D721Med (cell line): ENCODE measurements at places on chromosomes 1 and 21.
A peak's percentile ranks its signal among the peaks of the same experiment; 100 is the strongest.

GRCh38 chr1:24898152-24898908 lies 31.7 kb downstream of the RUNX3 start:
- DNase-seq, result no peak

DNA sequence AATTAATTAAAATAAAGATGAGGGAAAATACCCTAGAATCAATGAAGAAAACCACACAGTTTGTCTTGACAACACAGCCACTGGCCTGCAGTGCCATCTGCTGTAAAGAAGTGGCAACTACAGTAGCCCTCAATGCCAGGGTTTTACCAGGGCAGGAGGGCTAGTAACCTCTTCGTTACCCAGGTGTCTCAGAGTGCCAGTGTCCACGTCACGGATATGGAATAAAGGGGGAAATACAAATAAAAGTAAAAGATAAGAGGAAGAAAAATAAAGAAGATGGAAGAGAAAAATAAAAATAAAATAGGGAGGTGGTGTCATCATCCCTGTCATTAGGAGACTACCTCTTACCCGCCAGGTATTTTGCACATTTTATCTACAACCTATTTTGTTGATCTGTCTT lies 14.2 kb upstream of the SLC44A3 start:
- no peak for DNase-seq

DNA sequence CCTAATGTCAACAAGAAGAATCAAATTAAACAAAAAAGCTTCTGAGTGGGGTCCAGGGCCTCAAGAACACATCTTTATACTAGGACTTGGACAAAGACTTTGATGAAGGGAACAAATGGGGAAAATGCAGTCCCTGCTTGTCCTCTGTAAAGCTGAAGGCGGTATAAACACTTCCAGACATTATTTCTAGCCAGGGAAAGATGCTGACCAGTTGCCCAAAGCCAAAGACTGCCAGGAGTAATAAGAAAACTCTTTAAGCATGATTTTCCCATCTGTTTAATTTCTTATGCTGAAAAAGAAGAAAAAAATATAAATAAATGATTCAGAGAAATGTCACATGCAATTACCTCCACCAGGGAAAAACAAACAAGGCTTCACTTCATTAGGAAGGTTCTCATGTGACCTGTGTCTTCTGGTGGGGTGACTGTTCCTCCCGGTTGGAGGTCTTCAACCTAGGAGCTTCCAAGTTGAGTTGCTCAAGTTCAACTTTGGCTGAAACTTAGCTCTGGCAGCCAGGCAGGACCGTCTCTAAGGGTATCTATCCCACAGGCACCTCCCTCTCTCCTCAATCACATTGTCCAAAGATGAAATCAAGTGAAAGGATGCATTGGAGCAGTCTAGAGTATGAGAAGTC lies 65.2 kb upstream of the KCNE2 start:
- no peak for DNase-seq

DNA sequence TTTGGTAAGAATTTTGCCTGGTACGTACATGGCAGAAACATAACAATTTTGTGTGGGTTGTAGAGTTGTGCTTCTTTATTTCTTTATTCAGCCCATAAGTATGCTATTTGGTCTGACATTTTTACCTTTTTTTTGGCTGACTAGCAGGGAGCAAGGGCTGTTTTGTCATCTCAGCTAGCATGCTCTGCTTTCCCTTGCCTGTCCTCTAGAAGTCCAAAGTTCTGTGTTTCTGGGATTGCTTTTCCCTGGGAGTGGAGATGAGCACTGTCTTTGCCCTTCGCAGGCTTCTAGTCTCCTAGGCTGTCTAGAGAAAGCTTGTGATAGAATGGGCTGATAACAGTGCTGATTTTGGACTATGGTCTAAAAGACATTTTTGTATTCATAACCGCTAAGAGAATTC lies 7.5 kb downstream of the UCK2 start:
- no peak for DNase-seq

DNA sequence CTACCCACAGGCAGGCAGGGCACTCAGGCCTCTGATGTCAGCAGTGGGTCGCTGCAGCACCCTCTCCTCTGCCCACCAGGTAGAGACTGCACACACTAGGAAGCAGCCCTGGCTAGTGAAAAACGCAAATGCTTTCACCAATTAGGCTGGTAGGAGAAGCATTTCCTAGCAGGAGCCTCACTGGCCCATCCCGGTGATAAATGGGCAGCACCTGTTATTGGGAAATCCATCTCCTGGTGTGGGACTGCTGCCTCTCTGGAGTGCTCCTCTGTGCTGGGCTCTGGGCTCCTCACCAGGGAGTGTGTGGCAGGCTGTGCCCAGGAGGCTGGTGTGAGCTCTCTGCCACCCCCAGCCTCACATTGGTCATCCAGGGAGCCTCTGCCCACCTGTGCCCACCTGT lies 28.6 kb downstream of the LRP8 start:
- DNase-seq, result no peak

- DNase-seq, result no peak
These were observed 5.1 kb downstream of the LAMB3 start for GRCh38 chr1:209647156-209647555.

DNA sequence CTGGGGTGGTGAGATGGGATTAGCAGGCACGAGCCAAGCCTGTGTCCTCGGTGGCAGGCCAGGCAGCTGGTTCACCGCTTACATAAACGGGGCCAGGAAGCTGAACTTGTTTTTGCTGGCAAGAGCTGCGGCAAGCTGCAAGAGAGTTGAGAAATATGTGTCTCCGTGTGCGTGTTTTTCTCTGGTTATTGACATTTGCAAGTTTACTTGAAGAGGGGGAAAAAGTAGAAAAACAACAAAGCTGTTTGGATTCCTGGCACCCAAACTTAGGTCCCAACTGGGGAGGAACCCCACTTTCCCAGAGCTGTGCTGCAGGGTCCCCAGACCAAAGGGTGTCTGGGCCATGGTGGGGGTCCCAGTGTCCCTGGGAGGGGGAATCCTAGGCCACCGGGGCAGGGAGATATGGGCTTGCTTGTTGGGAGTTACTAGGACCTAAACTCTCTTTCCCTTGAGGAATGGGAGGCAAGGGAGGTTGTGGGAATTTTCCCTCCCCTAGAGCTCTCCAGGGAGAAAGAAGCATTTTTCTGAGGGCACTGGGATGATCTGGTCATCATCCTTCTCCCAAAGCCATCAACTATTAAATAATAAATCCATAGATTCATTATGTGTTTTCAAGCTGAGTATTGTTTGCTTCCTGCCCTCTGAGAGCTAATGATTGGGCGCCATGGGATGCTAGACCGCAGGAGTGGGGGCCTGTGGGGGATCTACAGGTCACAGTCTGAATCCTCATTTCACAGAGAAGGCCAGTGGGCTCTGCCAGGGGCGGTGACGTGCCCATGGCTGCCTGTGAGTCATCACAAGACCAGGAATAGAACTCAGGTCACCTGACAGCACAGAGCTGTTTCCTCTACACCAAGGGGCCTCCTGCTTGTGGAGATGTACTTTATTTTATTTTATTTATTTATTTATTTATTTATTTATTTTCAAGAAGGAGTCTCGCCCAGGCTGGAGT lies 14.8 kb downstream of the IL6R start:
- DNase-seq, result no peak

GRCh38 chr21:24781146-24781545 lies 826.1 kb downstream of the MRPL39 start:
- DNase-seq, result no peak

DNA sequence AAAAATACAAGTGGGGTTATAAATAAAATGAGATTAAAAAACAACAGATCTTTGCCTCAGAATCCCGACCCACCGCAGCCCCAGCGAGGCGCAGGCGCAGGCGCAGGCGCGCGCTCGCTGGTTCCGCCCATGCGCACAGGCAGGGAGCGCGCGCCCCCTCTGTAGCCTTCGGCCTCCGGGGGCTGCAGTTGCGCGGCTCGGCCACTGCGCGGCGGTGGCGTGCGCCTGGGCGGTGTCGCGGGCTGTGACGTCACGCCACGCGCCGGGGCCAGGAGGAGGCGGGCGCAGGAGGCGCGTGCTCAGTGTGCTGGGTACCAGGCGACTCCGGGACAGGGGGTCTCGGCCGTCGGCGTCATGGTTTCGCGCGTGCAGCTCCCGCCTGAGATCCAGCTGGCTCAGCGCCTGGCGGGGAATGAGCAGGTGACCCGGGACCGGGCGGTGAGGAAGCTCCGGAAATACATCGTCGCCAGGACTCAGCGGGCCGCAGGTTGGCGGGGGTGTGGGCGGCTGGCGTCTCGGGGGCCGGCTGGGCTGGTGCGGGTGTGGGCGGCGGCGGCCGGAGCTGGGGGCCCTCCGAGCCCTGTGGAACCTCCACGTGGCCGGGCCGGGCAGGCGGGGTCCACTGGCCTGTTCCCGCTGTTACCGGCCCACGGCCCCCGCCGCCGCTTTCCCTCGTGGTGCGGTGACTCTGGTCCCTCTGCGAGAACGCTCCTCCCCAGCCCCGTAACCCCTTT lies at the start of gene RRP1:
Gene RRP1, plus strand, starts transcription at position 302 of the 734 bp plus-strand sequence. Its CDS starts 53 bp downstream, at position 355.
- DNase-seq, result peak; percentile 94

DNA sequence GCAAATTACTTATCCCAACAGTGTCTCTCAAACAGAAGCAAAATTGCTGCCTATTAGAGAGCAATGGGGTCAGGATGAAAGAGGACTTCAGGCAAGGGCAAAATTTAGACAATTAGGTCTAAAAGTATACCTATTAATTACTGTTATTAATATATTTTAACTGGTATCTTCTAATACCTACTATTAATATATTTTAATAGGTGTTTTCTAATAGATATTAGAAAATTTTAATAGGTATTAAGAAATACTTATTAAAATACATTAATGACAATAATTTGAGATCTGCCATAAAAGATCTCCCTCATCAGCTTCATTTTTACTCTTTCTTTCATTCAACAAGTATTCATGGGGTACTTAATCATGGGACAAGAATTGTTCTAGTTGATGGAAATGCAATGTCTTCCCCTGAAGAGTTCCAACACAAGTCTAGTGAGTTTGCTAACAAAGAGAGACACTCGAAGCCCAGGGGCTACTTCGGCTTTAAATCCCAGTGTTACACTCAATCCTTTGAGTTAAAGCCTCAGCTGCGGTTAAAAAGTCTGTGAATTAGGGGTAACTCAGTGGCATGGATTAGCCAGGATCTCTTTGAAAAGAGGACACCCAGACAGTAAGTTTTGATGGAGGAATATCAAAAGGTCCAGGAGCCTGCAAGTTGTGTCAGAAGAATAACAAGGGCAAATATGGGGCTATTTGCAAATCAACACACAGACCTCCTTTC lies 44.1 kb downstream of the STYXL2 start:
- no peak for DNase-seq

- peak; percentile 24 for DNase-seq
These were observed 445.5 kb downstream of the PTPRC start for GRCh38 chr1:199084293-199084692.

DNA sequence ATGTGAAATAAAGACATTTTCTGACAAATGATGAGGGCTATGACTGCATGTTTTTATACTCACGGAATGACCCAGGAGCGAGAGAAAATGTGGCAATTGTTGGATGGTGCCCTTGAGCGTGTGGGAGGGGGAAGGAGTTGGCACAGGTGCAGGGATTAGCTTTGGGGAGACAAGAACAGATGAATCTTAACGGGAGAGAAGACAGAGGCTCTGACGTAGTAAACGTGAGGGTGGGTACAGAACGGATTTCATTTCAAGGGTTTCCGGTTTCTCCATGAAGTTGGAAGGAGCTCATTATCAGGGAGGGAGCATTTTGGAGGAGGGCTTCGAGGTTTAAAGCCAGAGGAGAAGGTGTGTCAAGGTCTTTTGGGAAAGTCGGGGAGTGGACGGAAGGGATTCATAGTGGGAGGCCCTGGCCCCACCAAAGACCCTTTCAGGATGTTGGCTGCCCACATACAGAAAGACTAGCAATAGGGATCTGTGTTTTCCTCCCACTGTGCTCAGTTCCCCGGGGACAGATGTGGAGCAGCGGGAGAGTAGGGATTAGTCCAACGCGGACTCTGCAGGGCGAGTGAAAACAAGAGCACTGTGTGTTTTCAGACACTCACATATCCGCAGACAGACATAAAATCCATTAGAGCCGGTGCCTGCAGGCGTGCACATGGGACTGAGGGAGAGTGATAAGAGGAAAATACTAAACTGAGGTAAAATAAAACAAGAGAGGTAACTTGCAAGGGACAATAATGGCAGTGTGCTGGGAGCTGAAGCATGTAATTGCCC lies 584.1 kb downstream of the AJAP1 start:
- no peak for DNase-seq

- no peak for DNase-seq
These were observed 716.9 kb downstream of the ADGRL2 start for GRCh38 chr1:82517586-82517985.
